ENCODE measurements at places on chromosomes 13 and 19.
A peak's percentile ranks its signal among the peaks of the same experiment; 100 is the strongest.

DNA sequence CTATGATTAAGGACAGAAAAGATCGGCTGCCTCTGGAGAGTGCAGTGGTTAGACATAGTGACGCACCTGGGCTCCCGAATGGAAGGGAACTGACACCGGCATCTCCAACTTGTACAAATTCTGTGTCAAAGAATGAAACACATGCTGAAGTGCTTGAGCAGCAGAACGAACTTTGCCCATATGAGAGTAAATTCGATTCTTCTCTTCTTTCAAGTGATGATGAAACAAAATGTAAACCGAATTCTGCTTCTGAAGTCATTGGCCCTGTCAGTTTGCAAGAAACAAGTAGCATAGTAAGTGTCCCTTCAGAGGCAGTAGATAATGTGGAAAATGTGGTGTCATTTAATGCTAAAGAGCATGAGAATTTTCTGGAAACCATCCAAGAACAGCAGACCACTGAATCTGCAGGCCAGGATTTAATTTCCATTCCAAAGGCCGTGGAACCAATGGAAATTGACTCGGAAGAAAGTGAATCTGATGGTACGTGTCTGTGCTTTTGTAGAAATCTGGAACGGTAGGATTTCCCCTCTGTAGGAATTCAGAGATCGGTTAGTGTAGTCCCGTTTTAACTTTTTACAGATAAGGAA lies 16.9 kb downstream of the ERCC5 start:
- DNase-seq = no peak

GRCh38 chr13:30978981-30979956 lies 46.8 kb downstream of the TEX26 start:
- DNase-seq = peak; percentile 57

GRCh38 chr19:10230173-10230860 lies 814 bp downstream of the S1PR2 start:
- peak; percentile 74 for DNase-seq

GRCh38 chr19:31356587-31357314 lies 7.5 kb upstream of the TSHZ3 start:
- DNase-seq = peak; percentile 80

- no peak for DNase-seq
Measured at GRCh38 chr19:16116067-16116466, 4.4 kb downstream of the RAB8A start.

- DNase-seq = no peak
Measured at GRCh38 chr19:30557212-30557611, 185.0 kb downstream of the ZNF536 start.

DNA sequence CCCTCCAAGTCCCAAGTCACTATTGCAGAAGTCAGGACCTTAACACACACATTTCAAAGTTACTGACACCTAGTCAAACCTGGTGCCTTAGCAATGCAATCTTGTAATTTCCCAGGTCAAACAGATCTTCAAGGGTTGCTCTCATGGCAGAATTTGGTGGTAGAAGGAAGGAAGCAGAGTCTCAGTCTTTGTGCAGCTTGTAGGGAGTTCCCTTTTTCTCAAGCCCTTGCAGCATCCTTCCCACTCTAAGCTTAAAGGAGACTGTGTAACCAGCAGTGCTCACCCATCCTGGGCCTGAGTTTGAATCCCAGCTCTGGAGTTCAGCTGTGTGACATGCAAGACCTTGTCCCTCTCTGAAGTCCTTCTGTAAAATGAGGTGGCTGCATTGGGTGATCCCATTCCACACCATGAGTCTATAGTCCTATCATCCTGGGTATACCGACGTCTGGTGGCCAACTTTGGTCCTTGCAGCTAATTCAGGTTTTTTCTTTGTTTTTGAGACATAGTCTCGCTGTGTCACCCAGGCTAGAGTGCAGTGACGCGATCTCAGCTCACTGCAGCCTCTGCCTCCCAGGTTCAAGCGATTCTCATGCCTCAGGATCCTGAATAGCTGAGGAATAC lies 9.8 kb downstream of the SIGLEC10 start:
- DNase-seq = peak; percentile 56

GRCh38 chr13:59879281-59879680 lies 284.4 kb downstream of the DIAPH3 start:
- DNase-seq = no peak

DNA sequence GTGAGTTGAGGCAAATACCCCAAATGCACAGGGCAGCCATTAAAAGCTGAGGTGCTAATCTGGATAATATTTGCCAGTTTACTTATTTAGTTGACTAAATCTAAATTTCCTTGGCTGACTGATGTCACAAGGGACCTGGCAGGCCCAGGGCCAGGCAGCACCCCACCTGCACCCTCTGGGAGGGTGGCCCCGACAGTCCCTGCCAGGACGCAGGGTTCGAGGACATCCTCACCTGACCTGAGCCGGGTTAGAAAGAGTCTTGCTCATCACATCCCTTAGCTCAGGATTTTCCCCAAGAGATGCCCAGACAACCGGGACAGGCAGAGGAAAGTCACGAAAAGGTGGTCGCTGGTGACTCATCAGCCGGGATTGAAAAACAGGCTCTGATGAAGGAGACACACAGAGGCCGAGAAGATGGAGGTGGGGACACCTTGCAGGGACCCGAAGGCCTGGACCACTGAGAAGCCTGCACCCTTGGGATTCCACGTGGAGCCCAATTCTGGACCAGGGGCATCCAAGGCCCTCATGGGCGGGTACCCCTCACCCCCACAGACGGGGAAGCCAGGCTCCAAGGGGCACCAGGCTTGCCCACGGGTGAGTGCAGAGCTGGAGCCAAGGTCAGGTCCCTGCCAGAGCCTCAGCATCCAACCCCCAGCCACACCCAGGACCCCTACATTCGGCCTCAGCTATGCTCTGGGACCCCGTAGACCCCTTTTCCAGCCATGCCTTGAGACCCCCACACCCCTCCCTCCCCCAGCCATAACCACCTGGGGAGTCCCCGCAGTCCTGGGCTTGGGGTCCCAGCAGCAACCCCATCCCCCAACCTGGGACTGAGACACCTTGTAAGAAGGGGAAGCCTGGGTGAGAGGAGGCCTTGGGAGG lies 103.2 kb downstream of the SOX1 start:
- no peak for DNase-seq

DNA sequence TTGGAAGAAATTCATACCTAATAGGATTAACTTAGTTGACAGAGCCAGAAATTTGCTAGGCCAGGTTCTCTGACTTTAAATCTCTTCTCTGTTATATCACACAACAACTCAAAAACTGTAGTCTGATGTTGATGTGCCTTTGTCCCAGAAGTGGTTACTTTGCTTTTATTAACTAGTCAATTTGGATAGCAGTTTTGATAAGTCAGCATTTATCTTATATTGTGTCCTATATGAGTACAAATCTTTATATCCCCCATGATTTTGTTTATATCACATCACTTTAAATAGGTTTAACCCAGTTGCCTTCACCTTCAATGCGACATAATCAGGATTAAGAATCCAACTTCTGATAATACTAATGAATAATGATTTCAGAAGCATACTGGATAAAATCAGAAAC lies 459.3 kb downstream of the GPC6 start:
- no peak for DNase-seq

DNA sequence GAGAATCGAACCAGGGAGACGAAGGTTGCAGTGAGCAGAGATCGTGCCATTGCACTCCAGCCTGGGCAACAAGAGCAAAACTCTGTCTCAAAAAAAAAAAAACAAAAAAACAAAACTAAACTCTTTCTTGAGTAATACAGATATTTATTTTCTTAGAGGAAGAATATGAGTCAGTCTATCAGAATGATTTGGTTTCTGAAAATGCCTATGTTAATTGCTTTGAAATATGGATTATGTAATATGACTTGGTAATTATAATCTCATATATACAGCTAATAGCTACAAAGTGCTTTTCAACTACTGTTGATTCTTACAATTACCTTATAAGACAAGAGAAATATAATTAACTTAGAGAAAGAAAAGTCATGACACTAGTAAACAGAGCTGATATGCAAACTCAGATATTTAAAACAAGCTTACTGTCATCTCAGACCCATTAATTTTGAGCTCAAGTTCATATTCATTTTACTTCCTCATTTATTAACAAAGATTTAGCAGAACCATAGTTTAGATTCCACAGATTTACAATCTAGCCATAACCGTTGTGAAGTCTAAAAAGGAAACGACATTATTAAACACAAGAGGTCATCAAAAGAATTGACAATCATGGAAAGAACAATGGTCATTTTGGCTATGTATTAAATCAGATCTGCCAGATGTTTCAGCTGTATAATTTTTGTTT lies 88.0 kb downstream of the TBC1D4 start:
- no peak for DNase-seq

Data from activated CD4-positive, alpha-beta memory T cell treated with anti-CD3 and anti-CD28 coated beads for 36 hours (primary cell).